ENCODE measurements at places on chromosomes 3 and 15. TPM values are rescaled to one million over a fixed set of nuclear protein-coding genes. Genes with fewer than 3 reads are reported as not detected.
A peak's percentile ranks its signal among the peaks of the same experiment; 100 is the strongest.

Gene NECTIN3
- 31.8 TPM for total RNA-seq

Gene ATG3
- total RNA-seq, result 51.1 TPM

Gene VPS13C
- 42.0 TPM for total RNA-seq

Gene LRRC2
- total RNA-seq, result 0.93 TPM

Gene GCSAM
- total RNA-seq, result 0.75 TPM

Gene GPR62
- total RNA-seq, result not detected

Gene GNAT1
- total RNA-seq, result 0.08 TPM

- H3K27ac ChIP-seq, result no peak overlapping the region
- H3K27me3 ChIP-seq, result no peaks in the 10 kb centered on the region
- H3K36me3 ChIP-seq, result no peaks in the 10 kb centered on the region
- H3K4me1 ChIP-seq, result no peaks in the 10 kb centered on the region
Measured at GRCh38 chr3:169227911-169228310, 435.6 kb downstream of the MECOM start.

DNA sequence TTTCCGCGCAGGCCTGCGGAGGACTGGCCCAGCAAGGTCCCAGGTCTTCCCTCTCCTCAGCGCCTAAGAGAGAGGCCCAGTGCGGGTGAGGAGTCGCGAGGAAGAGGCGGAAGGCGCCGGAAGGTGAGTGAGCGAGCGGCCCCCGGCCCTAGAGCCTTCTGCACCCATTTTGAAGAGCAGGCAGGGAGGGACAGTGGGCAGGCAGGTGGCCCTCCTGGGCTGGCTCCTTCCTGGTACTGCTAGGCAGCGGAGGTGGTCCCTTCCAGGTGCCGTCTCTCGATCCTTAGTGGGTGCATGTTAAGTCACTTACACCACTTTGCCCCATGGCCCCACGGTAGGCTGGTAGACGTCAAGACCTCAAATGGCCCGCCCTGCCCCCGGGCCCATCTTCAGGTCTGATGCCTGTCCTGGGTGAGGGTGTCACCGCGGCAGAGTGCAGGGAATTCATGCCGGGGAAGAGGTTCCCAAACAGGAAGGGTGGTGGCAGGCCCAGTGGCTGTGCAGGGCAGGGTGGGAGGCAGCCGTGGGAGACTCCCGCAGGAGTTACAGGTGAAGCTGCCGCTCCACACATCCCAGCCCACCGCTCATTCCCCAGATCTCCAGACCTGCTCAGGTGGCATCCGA lies 14.4 kb downstream of the PAK6 start:
- no peaks in the 10 kb centered on the region for H3K27me3 ChIP-seq
- no peak overlapping the region for H3K27ac ChIP-seq
- peak overlapping the region; percentile 55 for H3K4me3 ChIP-seq
- DNase-seq, result no peak
- peaks cover 9% of the 10 kb centered on the region for H3K4me1 ChIP-seq

GRCh38 chr15:60784483-60785254 lies 305.7 kb upstream of the ICE2 start:
- H3K27ac ChIP-seq, result no peak overlapping the region
- H3K4me1 ChIP-seq, result no peaks in the 10 kb centered on the region
- H3K36me3 ChIP-seq, result no peaks in the 10 kb centered on the region
- no peaks in the 10 kb centered on the region for H3K27me3 ChIP-seq

GRCh38 chr3:16290007-16290826 lies 25.2 kb downstream of the OXNAD1 start:
- H3K36me3 ChIP-seq, result peaks cover 9% of the 10 kb centered on the region
- no peak overlapping the region for H3K27ac ChIP-seq
- no peak overlapping the region for H3K4me3 ChIP-seq
- no peak for DNase-seq
- peaks cover 5% of the 10 kb centered on the region for H3K4me1 ChIP-seq
- H3K27me3 ChIP-seq, result no peaks in the 10 kb centered on the region

GRCh38 chr15:81296186-81296585 lies 27.8 kb downstream of the STARD5 start:
- H3K4me1 ChIP-seq, result peaks cover under 1% of the 10 kb centered on the region
- DNase-seq, result no peak
- no peak overlapping the region for H3K4me3 ChIP-seq
- H3K36me3 ChIP-seq, result no peaks in the 10 kb centered on the region
- H3K27me3 ChIP-seq, result no peaks in the 10 kb centered on the region

- DNase-seq, result peak; percentile 38
- peak overlapping the region; percentile 32 for H3K27ac ChIP-seq
- H3K27me3 ChIP-seq, result no peaks in the 10 kb centered on the region
- H3K4me1 ChIP-seq, result peaks cover 32% of the 10 kb centered on the region
Measured at GRCh38 chr3:122510878-122511535, 3.7 kb downstream of the KPNA1 start.

DNA sequence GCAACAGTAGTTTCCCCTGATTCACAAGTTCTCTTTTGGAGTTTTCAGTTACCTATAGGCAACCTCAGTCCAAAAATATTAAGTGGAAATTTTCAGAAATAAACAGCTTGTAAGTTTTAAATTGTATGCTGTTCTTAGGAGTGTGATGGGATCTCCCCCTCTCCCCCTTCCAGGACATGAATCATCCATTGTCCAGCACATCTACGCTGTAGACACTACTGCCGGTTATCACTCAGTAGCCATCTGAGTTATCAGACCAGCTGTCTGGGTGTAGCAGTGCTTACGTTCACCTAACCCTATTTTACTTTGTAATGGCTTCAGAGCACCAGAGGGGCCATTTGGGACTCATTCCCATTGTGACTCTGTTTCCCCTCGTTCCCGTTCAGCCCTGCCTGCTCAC lies 96.7 kb upstream of the PLXNA1 start:
- H3K4me1 ChIP-seq, result no peaks in the 10 kb centered on the region
- H3K4me3 ChIP-seq, result no peak overlapping the region
- DNase-seq, result no peak
- no peaks in the 10 kb centered on the region for H3K27me3 ChIP-seq

- H3K36me3 ChIP-seq, result no peaks in the 10 kb centered on the region
- DNase-seq, result no peak
- peak overlapping the region; percentile 14 for H3K27ac ChIP-seq
- no peaks in the 10 kb centered on the region for H3K4me1 ChIP-seq
Measured at GRCh38 chr15:62087671-62088352, 21.0 kb downstream of the C2CD4A start.

DNA sequence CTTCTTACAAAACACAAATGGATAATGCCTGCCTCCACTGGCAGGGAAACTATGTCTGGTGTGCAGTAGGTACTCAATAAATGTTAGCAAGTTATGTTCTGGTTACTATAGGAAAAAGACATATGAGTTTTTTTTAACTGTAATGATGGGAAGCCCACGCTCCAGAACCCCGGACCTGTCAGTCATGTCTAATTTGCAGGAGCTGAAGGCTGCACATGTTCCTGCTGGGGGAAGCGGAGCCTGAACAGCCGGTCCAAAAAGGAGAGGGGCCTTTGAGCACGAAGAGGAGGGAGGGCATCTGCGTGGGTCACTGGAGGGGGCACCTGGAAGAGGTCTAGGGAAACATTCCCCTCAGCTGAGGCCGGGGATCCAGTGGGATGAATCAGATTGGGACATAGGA lies 113.2 kb downstream of the DGKG start:
- no peak overlapping the region for H3K4me3 ChIP-seq
- no peaks in the 10 kb centered on the region for H3K36me3 ChIP-seq
- DNase-seq, result no peak
- H3K27me3 ChIP-seq, result no peaks in the 10 kb centered on the region
- H3K27ac ChIP-seq, result no peak overlapping the region
- no peaks in the 10 kb centered on the region for H3K4me1 ChIP-seq

- H3K4me1 ChIP-seq, result no peaks in the 10 kb centered on the region
- no peaks in the 10 kb centered on the region for H3K36me3 ChIP-seq
- no peak for DNase-seq
- H3K4me3 ChIP-seq, result no peak overlapping the region
Measured at GRCh38 chr3:182568876-182569275, 224.4 kb upstream of the ATP11B start.

GRCh38 chr15:69357773-69358771 lies 56.1 kb upstream of the KIF23 start:
- H3K4me1 ChIP-seq, result no peaks in the 10 kb centered on the region
- H3K4me3 ChIP-seq, result no peak overlapping the region
- H3K27ac ChIP-seq, result no peak overlapping the region
- no peaks in the 10 kb centered on the region for H3K36me3 ChIP-seq

DNA sequence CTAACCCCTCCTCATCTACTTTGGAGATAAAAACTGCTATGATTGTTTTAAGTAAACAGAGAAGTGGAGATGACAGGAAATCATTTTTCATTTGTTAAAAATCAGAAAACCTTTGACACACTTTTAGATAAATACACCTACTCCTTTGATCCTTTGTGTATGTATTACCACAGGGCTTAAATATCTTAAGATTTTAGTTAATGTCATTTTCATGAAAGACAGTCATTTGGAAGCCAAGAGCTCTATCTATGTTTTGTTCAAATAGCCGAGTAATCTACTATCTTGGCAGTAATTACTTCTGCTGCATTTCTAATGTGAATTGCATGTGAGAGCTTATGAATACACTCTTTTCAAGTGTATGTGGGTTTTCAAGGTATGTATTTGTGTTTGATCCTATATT lies 2.0 kb downstream of the ARPP21 start:
- H3K4me1 ChIP-seq, result peaks cover 7% of the 10 kb centered on the region
- H3K27me3 ChIP-seq, result no peaks in the 10 kb centered on the region
- H3K27ac ChIP-seq, result no peak overlapping the region

DNA sequence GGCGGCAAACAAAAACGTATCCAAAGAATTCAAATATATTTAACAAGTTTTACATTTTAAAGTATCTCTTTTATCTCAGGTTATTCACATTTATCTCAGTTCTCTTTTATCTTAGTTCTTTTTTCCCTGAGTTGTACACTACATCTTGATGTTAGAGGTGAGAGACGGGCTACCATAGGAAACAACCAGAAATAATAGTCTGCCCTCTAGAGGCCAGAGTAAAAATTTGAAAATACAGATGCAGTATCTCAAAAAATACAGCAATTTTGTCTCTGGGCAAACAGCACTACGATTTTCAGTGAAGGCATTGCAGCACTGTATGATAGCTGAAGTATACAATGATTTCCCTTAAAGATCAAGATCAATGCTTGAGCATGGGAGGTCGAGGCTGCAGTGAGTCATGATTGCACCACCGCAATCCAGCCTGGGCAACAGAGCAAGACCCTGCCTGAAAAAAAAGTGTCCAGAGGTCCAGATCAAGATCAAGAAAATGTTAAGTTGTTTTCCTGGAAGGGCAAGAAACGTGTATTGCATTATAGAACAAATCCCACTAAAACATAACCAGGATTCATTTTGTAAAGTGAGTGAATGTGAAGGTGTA lies 82.6 kb upstream of the ATP11B start:
- peak overlapping the region; percentile 3 for H3K27ac ChIP-seq
- no peak overlapping the region for H3K4me3 ChIP-seq
- H3K4me1 ChIP-seq, result peaks cover 2% of the 10 kb centered on the region
- no peaks in the 10 kb centered on the region for H3K36me3 ChIP-seq
- DNase-seq, result no peak

DNA sequence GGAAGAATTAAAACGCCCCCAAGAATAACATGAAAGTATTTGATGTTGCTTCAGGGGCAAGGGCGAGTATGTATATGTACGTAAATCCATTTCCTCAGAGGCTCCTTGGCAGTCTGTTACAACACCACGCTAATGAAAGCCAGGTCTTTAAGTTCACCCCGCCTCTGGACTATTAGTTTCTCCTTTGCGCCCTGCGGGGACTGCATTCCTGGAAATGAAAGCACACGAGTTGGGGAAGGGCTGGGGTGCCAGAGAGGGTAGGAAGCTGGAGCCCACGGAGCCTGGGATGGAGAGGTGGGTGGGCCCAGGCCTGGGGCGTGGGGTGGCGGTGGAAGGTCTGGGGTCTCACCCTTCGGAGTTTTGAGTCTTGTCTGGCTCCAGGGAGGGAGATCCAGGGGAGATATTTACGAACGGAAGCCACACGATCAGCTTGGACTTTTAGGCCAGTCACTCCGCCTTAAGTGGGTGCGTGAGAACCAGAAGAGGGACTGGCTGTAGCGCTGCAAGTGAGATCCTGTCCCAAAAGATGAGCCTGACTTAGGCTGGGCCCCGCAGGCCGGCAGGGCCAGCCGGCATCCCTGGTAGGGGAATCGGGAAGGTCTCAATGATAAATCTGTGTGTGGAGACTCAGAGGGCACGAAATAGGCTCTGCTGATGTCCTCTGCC lies 1.6 kb upstream of the PLCL2 start:
- H3K4me1 ChIP-seq, result peaks cover 2% of the 10 kb centered on the region
- H3K36me3 ChIP-seq, result no peaks in the 10 kb centered on the region
- no peak for DNase-seq
- H3K27ac ChIP-seq, result no peak overlapping the region
- H3K27me3 ChIP-seq, result no peaks in the 10 kb centered on the region

DNA sequence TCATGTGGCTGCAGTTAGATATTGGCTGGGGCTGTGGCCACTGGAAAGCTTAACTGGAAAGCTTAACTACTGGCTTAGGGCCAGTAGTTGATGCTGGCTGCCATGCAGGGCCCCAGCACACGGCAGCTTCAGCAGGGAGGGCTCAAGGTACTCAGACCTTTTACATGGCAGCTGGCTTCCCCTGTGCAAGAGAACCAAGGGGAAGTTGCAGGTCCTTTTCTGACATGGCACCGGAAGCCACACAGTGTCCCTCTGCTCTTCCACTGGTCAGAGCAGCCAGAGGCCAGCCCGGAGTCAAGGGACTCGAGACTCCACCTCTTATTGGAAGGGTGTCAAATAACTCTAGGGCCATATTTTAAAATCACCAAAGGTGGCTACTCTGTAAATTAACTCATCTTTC lies 24.5 kb downstream of the CCR9 start:
- no peaks in the 10 kb centered on the region for H3K4me1 ChIP-seq
- no peaks in the 10 kb centered on the region for H3K27me3 ChIP-seq
- no peaks in the 10 kb centered on the region for H3K36me3 ChIP-seq
- no peak overlapping the region for H3K27ac ChIP-seq

GRCh38 chr3:49648354-49649019 lies 25.7 kb upstream of the APEH start:
- H3K4me1 ChIP-seq, result peaks cover 23% of the 10 kb centered on the region
- no peak overlapping the region for H3K4me3 ChIP-seq
- no peak overlapping the region for H3K27ac ChIP-seq
- H3K36me3 ChIP-seq, result no peaks in the 10 kb centered on the region
- DNase-seq, result no peak
- no peaks in the 10 kb centered on the region for H3K27me3 ChIP-seq

GRCh38 chr15:48021336-48022086 lies 99.3 kb upstream of the SLC24A5 start:
- DNase-seq, result no peak
- H3K36me3 ChIP-seq, result no peaks in the 10 kb centered on the region
- H3K27me3 ChIP-seq, result no peaks in the 10 kb centered on the region
- no peak overlapping the region for H3K27ac ChIP-seq

GRCh38 chr3:63580151-63580550 lies 72.3 kb upstream of the SNTN start:
- no peak overlapping the region for H3K27ac ChIP-seq
- no peak overlapping the region for H3K4me3 ChIP-seq
- no peaks in the 10 kb centered on the region for H3K4me1 ChIP-seq

DNA sequence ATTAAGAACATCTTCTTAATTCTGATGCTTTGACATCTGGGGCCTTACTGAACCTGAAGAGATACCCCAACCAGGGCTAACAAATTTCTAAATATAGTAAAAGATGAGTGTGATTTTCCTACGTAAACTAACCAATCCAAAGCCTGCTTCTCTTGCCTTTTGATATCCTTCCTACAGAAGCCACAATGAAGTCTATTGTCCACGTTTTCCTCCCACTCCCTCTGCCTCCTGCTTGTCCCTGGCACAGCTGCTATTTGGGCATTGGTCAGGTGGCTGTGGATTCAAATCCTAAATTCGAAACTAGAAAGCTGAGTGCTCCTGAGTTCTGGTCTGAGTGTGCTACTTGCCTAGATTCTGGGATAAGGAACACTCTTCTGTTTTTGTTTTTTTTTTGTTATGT lies 17.4 kb upstream of the MKRN3 start:
- no peaks in the 10 kb centered on the region for H3K27me3 ChIP-seq
- no peak overlapping the region for H3K27ac ChIP-seq
- no peaks in the 10 kb centered on the region for H3K4me1 ChIP-seq
- H3K36me3 ChIP-seq, result no peaks in the 10 kb centered on the region
- DNase-seq, result no peak
- no peak overlapping the region for H3K4me3 ChIP-seq

Data from liver (tissue), 10 donors.